ENCODE measurements at places on chromosomes 16 and 17.

GRCh38 chr16:56275076-56275475, 83.8 kb downstream of the GNAO1 start:
- no peak for DNase-seq

GRCh38 chr16:83113811-83114210, 487.0 kb downstream of the CDH13 start:
- no peak for DNase-seq

DNA sequence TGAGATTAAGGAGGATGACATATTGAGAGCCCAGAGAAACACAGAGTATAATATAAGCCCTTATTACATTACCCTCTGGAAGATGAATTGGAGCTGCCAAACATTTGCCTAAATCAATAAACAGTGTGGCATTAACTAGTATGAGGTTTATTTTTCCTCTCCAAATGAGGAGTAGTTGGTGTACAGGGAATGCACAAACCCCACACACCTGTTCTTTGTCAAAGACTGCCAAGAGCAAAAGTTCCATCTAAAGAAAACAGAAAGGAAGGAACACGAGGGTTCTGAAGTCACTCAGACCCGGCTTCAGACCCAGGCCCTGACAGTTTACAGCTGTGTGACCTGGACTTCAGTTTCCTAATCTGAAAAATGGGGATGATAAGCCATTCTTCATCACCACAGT, 138.1 kb downstream of the SHISA9 start:
- no peak for DNase-seq

- peak; percentile 90 for DNase-seq
These were observed 22.8 kb upstream of the FOXK2 start for GRCh38 chr17:82496529-82497434.

DNA sequence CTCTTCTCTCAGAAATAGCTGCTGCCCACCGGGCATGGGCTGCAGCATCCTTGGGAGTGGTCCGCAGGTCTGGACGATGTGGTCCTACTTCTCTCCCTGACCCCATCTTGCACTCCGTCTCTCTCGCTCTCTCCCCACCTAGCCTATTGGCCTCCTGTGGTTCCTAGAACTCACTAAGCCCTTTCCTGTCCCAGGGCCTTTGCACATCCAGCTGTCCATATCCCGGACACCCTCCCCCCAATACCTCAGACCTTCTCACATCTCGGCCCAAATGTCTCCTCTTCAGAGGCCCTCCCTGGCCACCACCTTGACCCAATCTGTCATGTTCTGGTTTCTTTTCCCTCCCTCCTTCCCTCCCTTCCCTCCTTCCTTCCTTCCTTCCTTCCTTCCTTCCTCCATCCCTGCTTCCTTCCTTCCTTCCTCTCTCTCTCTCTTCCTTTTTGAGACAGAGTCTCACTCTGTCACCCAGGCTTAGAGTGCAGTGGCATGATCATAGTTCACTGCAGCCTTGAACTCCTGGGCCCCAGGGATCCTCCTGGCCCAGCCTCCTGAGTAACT, 4.5 kb downstream of the SLC4A1 start:
- no peak for DNase-seq

- no peak for DNase-seq
These were observed 17.4 kb upstream of the MAP3K14 start for GRCh38 chr17:45334231-45334630.

DNA sequence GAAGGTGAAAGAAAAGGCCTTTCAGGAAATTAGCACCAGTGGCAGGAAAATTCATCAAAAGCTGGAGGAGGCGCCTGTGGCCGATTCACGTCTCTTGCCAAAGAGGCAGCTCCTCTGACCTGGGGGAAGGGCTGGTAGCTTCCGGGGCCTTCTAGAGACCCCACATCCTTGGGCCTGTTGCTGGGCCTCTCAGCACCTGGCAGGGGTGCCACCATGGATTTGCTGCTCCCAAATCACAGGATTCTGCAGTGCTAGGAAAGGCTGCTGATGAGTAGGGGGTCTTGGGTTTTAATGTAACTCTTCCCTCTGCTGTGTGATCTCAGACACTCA, 11.6 kb upstream of the CBFB start:
- DNase-seq: no peak

GRCh38 chr17:44119798-44120197, 3.6 kb downstream of the HDAC5 start:
- DNase-seq: no peak

DNA sequence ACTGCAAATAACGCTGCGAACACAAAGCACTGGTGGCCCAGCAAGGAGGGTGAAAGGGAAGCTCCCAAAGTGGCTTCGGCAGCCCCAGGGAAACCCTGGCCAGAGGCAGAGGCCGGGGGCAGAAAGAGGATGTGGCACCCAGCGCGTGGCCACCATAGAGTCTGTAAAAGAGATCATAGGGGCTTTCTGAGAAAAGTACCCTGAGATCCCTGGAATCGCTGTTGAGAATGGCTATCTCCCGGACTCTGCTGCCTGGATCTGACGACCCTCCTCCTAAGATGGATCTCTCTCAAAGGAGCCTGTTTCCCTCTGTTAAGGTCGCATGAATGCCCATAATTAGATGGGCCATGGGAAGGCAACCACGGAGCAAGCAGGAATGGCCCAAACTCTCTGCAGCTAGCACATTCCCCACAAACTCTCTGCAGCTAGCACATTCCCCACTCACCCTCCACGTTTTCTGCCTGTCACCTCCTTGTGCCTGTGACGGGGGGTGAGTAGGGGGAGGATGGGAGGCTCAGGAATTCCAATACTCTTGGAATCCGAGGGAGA, 364.4 kb downstream of the XYLT1 start:
- DNase-seq: no peak

DNA sequence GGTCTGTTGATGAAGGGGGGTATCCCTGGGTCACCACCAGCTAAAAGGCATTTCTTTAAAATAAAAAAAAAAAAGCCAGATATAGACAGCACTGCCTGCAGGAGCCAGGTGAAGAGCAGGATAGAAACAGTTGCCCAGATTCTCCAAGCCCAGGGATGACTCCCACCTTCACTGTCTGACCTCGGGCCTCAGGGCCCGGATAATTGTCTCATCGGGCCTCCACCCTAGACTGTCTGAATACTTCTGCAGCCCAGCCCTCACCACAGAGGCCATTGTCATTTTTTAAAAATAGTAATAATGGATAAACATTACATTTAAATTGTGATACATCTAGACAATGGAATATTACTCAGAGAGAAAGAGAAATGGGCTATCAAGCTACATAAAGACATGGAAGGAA, 92.8 kb upstream of the TNRC6C start:
- no peak for DNase-seq

DNA sequence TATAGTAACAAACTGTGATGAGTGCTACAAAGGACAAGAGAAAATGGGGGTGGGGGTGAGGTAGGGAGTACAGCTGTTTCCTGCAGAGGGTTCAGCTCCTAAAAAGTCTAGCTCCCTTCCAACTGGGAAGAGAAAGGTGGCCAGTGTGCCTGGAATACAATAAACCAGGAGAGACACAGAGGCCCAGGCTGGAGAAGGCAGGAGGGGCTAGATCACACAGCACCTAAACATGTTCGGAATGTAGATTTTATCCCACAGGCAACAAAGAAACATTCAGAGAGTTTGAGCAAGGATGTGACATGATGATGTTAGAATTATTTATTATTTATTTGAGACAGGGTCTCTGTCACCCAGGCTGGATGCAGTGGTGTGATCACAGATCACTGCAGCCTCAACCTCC, 10.2 kb downstream of the TEX2 start:
- no peak for DNase-seq

GRCh38 chr16:3776316-3776715, 59.0 kb upstream of the TRAP1 start:
- DNase-seq: no peak

Measured in activated T-cell treated with anti-CD3 and anti-CD28 coated beads for 48 hours (primary cell).